ENCODE measurements at places on chromosomes 12 and 14. TPM values are rescaled to one million over a fixed set of nuclear protein-coding genes. Genes with fewer than 3 reads are reported as not detected.

Gene FLVCR2
- 10.1 TPM for total RNA-seq

Gene LTBP2
- total RNA-seq: 3.0 TPM

Gene ARHGDIB
- total RNA-seq: 20.4 TPM

Gene PPP1R1A
- total RNA-seq: 14.0 TPM

Gene CMTM5
- not detected for total RNA-seq

Gene EML5
- total RNA-seq: 1.4 TPM

Gene FAM177A1
- 69.4 TPM for total RNA-seq

- peak; percentile 18 for DNase-seq
- peak overlapping the region; percentile 79 for H3K27ac ChIP-seq
- H3K4me3 ChIP-seq: peak overlapping the region; percentile 22
- H3K4me1 ChIP-seq: peaks cover 18% of the 10 kb centered on the region
- no peaks in the 10 kb centered on the region for H3K36me3 ChIP-seq
These were observed 783 bp upstream of the TUBA1B start for GRCh38 chr12:49131894-49132461.

DNA sequence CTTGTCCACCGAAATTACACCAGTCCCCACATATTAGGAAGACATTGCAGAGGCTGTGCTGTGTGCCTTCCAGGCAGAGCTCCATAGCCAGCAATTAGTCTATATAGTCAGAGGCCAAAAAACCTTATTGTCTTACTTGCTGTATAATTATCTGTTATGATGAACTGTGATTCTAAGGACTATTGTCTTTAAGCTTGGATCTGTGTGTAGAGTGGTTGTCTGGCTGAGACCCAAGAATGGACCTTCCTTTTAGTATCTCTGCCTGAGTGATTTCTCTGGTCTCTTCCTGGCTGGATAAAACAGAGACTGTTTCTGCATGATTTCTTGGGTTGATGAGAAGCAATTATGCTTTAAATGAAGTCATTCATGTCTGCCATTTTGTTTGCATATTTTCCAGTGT, 465.3 kb downstream of the PRKD1 start:
- peaks cover 4% of the 10 kb centered on the region for H3K27me3 ChIP-seq
- DNase-seq: no peak

DNA sequence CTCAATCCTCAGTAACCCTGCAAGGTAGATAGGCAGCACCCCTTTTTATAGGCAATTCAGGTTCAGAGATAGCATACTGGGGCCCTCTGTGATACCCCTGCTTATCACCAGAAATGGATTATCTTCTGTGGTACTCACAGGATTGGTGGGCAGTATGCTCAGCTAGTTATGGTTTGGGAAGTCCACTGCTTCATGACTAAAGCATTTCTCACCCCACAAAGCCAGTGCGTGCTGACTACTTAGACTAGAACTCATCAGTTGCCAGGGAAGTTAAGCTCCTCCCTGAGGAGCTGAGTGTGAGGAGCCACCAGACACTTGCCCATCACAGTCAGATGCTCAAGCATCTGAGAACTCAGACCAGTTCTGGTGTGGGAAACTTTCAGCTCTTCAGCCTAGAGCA, 76.3 kb downstream of the SCAF11 start:
- H3K27me3 ChIP-seq: no peaks in the 10 kb centered on the region
- no peak overlapping the region for H3K4me3 ChIP-seq
- H3K27ac ChIP-seq: no peak overlapping the region
- H3K4me1 ChIP-seq: peaks cover 6% of the 10 kb centered on the region
- peak; percentile 18 for DNase-seq

DNA sequence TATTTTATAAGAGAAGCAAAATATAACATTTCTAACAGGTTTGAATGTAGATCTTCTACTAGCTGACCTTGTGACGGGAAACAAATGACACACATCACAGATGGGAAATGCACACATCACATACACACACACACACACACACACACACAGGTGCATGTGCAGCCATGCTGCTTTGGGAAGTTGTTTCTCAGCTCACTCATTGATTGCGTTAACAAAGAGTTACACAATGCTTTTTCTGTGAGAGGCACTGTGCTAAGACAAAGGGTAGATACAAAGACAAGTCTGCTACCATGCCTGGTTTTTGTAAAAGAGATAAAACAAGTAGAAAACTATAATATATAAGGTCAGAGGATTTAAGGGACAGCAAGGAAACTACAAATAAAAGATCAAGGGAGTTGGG, 1.3 kb upstream of the NR1H4 start:
- DNase-seq: no peak
- no peak overlapping the region for H3K4me3 ChIP-seq
- H3K27ac ChIP-seq: no peak overlapping the region

- no peaks in the 10 kb centered on the region for H3K36me3 ChIP-seq
- H3K4me3 ChIP-seq: no peak overlapping the region
- H3K4me1 ChIP-seq: no peaks in the 10 kb centered on the region
- no peak overlapping the region for H3K27ac ChIP-seq
- H3K27me3 ChIP-seq: no peaks in the 10 kb centered on the region
- no peak for DNase-seq
These were observed 8.1 kb downstream of the VAMP1 start for GRCh38 chr12:6462234-6462995.

DNA sequence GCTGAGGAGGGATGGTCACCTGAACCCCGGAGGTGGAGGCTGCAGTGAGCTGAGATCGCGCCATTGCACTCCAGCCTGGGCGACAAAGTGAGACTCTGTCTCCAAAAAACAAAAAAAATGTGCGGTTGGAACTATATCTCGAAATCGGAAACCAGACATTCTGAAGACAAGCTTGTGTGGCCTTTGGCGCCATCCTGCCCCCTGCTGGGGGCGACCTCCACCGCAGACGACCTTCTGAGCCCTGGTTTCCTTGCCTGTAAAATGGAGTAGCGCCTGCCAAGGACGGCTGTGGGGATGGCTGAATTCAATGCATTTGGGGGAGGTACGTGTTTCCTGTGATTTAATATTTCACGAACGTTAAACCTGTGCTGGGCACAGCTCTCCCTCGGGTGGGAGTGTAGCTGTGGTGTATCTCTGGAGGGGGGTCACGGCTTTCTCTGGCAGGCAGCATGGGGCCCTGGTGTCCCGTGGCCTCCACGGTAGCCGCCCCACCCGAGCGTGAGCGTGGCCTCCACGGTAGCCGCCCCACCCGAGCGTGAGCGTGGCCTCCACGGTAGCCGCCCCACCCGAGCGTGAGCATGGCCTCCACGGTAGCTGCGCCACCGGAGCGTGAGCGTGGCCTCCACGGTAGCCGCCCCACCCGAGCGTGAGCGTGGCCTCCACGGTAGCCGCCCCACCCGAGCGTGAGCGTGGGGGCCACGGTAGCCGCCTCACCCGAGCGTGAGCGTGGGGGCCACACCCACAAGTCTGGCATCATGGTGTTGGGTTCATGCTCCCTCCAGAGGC, 55.3 kb downstream of the LRCOL1 start:
- DNase-seq: no peak
- H3K27me3 ChIP-seq: no peaks in the 10 kb centered on the region
- H3K4me1 ChIP-seq: peaks cover 3% of the 10 kb centered on the region
- H3K4me3 ChIP-seq: no peak overlapping the region

GRCh38 chr14:65594153-65594881, 181.8 kb downstream of the FUT8 start:
- H3K4me3 ChIP-seq: no peak overlapping the region
- peak; percentile 56 for DNase-seq
- H3K27me3 ChIP-seq: no peaks in the 10 kb centered on the region
- no peaks in the 10 kb centered on the region for H3K36me3 ChIP-seq
- H3K27ac ChIP-seq: no peak overlapping the region

DNA sequence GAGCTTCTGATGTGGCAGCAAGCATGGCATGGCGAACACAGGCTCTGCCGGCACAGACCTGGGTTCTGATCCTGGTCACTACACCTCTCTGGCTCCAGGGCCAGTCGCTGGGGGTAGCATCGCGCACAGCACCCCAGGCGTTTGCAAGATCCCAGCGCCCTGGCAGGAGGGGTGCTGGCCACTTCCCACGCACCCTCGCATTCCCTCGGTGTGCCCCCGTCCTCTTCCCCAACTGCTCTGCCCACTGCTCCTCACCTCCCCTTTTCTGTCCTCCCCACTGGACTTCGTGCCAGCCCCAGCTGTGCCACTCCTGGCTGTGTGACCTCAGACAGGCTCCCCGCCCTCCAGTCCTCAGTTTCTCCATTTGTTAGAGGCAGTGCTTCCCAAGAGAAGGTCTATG, 2.8 kb downstream of the CDK2AP1 start:
- no peaks in the 10 kb centered on the region for H3K27me3 ChIP-seq
- DNase-seq: no peak
- H3K4me3 ChIP-seq: no peak overlapping the region
- H3K36me3 ChIP-seq: no peaks in the 10 kb centered on the region
- H3K4me1 ChIP-seq: peaks cover 16% of the 10 kb centered on the region

GRCh38 chr14:66572826-66573225, 64.9 kb downstream of the GPHN start:
- H3K4me3 ChIP-seq: no peak overlapping the region
- no peak for DNase-seq
- H3K27ac ChIP-seq: no peak overlapping the region
- no peaks in the 10 kb centered on the region for H3K4me1 ChIP-seq

DNA sequence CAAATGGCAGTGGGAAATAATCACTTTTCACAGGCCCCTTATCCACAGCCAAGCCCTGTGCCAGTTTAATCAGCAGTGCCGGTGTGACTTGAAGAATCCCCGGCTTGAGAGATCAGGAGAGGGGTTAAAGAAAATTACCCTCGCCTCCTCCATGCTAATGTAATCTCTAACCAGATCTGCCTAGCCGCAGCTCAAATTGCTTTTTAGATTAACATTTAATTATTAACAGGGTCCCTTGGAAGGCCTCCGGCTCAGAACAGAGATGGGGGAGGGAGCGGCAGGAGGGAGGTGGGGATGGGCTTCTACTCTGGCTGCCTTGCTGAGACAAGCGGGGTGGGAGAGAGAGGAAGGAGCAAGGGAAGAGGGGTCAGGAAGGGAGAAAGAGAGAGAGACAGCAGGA, 24.0 kb downstream of the FAM222A start:
- peak overlapping the region; percentile 72 for H3K27ac ChIP-seq
- H3K4me3 ChIP-seq: no peak overlapping the region

GRCh38 chr14:104187121-104187889, 48.9 kb downstream of the KIF26A start:
- no peaks in the 10 kb centered on the region for H3K36me3 ChIP-seq
- no peak overlapping the region for H3K27ac ChIP-seq
- no peaks in the 10 kb centered on the region for H3K27me3 ChIP-seq
- no peak overlapping the region for H3K4me3 ChIP-seq
- no peaks in the 10 kb centered on the region for H3K4me1 ChIP-seq
- DNase-seq: no peak

DNA sequence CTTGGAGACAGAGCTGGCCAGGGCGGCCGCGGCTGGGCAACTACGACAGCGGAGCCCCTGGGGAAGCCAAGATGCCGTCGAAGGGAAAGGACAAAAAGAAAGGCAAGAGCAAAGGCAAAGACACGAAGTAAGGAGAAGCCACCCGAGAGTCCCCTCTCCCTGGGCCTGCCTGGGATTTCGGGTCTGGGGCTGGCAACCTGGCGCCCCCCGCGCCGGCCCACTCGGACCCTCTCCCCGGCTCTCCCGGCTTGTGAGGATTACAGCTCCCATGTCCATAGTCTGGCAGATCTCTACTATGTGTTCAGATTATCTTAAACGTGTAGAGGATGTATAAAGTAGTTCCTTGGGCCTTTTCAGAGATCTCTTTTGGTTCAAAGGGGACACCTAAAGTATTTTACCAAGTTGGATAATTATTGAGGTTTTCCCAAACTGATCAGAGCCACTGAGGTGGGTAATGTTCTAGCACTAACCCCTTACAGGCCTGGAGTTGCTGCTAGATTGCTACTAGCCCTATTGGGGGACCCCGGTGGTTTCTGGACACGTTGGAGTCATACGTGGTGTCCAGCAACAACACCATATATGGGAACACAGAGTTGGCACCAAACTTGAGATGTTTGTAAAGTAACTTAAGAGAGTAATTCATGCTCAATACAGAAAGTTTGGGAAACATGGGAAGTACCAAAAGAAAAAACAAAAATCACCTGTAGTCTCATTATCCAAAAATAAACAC, 424 bp downstream of the BBOF1 start:
- no peaks in the 10 kb centered on the region for H3K36me3 ChIP-seq
- peak overlapping the region; percentile 99 for H3K27ac ChIP-seq
- H3K4me1 ChIP-seq: no peaks in the 10 kb centered on the region
- H3K27me3 ChIP-seq: no peaks in the 10 kb centered on the region
- peak; percentile 25 for DNase-seq
- H3K4me3 ChIP-seq: peak overlapping the region; percentile 78

- H3K27ac ChIP-seq: no peak overlapping the region
- H3K4me1 ChIP-seq: no peaks in the 10 kb centered on the region
- no peak for DNase-seq
- H3K27me3 ChIP-seq: no peaks in the 10 kb centered on the region
- H3K36me3 ChIP-seq: no peaks in the 10 kb centered on the region
- no peak overlapping the region for H3K4me3 ChIP-seq
These were observed 88.3 kb downstream of the TESC start for GRCh38 chr12:117010693-117011451.

DNA sequence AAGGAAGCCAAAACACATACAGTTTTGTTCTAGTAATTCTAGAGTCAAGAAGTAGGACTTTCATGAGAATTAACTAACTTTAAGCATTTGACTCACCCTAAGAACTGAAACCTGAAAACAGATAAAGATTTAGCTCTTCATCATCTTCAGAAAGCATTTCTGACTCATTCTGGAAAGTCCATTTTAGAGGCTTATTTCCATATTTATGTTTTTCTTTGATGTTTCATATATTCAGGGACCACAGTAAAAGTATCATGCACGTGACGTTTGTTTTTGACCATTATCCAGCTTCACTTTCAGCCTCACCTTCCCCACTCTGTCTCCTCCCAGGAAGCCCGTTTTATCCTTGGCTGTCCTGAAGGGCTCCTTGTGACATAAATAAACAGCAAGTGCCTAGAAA, 79.2 kb downstream of the MDGA2 start:
- H3K27me3 ChIP-seq: no peaks in the 10 kb centered on the region
- H3K27ac ChIP-seq: no peak overlapping the region
- no peak for DNase-seq
- no peaks in the 10 kb centered on the region for H3K4me1 ChIP-seq

- H3K36me3 ChIP-seq: no peaks in the 10 kb centered on the region
- no peaks in the 10 kb centered on the region for H3K4me1 ChIP-seq
- H3K27ac ChIP-seq: no peak overlapping the region
- H3K27me3 ChIP-seq: no peaks in the 10 kb centered on the region
- no peak for DNase-seq
- no peak overlapping the region for H3K4me3 ChIP-seq
These were observed 15.5 kb downstream of the COX14 start for GRCh38 chr12:50127546-50127945.

- no peaks in the 10 kb centered on the region for H3K4me1 ChIP-seq
- DNase-seq: no peak
- H3K27ac ChIP-seq: no peak overlapping the region
- H3K27me3 ChIP-seq: peaks cover 3% of the 10 kb centered on the region
- no peaks in the 10 kb centered on the region for H3K36me3 ChIP-seq
These were observed 128.6 kb upstream of the CRY1 start for GRCh38 chr12:107221913-107222312.

Data from hepatocyte (in vitro differentiated cells).